ENCODE measurements at places on chromosomes 3 and 15. TPM values are rescaled to one million over a fixed set of nuclear protein-coding genes. Genes with fewer than 3 reads are reported as not detected.

- H3K36me3 ChIP-seq = no peaks in the 10 kb centered on the region
- H3K27me3 ChIP-seq = no peaks in the 10 kb centered on the region
- H3K4me1 ChIP-seq = no peaks in the 10 kb centered on the region
- DNase-seq = no peak
Measured at GRCh38 chr3:181881749-181882148, 170.0 kb downstream of the SOX2 start.

DNA sequence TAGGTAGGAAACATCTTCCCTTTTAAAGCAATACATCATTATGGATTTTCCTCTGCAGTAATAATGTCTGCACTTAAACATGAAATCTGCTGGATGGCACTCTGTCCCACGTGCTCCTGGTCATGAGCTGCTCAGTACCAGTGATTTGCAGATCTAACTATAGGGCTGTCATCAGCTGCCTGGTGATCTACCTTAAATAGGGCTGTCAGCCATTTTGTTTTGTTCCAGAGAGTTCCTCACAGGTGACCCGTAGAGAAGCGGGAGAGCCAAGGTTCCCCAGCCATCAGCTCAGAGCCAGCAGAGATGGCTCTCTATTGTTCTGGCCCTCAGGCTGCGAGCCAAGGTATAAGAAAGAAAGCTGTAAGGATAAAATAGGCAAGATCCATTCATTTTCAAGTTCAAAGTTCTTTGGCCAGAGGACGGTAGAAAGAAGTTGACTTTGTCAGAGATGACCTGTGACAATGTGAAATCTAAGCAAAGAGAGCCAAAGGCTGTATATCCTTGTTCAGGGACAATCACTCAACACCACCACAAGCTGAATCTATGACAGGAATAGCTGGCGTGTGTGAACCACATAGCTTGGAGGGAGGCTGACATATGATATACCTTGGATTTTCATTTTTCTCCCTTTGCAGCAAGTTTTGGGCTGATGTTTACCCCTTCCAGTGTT lies 156.5 kb downstream of the RYR3 start:
- no peak for DNase-seq
- no peaks in the 10 kb centered on the region for H3K27me3 ChIP-seq
- no peaks in the 10 kb centered on the region for H3K36me3 ChIP-seq
- H3K4me3 ChIP-seq = no peak overlapping the region
- no peak overlapping the region for H3K27ac ChIP-seq

DNA sequence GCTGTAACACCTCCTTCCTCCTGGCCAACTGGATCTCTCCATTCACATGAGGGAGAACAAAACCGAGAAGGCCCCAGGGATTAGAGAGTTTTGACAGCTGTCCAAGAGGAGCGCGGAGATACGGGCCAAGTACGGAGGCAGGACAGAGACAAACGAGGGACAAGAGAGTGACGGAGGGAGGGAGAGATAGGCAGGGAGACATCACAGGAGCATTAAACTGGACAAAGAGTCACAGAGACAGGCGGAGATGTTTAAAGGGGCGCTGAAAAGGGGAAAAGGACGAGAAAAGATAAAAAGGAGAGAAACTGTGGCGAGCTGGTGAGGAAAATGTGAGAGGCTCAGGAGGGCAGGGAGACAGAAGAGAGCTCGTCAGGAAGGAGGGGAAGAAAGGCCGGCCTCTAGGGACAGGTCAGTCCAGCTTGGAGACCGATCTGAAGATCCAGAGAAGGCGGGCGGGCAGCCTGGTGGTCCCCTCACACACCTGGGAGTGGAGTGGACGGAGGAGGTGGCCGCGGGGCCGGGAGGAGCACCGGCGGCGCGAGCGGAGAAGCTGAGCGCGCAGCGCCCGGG lies 40.5 kb upstream of the ROPN1 start:
- DNase-seq = no peak
- peak overlapping the region; percentile 75 for H3K4me3 ChIP-seq

GRCh38 chr3:157088601-157089454 lies 71.1 kb downstream of the CCNL1 start:
- peaks cover 74% of the 10 kb centered on the region for H3K4me1 ChIP-seq
- no peaks in the 10 kb centered on the region for H3K36me3 ChIP-seq
- no peaks in the 10 kb centered on the region for H3K27me3 ChIP-seq
- peak; percentile 93 for DNase-seq

DNA sequence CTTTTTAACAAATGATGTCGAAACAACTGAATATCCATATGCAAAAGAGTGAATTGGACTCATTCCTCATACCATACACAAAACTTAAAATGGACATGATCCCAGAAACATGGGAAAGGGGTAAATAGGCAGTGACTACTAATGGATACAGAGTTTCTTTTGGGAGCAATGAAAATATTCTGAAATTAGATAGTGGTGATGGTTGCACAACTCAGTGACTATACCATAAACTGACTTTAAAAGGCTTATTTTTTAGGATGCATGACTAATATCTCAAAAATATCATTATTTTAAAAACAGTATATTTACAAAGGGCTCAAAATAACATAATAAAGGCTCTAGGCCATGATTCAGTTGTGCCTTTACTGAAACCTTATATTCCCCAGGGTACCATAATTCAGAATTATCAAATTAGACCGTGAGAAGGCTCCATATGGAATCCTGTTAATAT lies 16.3 kb upstream of the ATP13A3 start:
- H3K27ac ChIP-seq = no peak overlapping the region
- H3K36me3 ChIP-seq = peaks cover 2% of the 10 kb centered on the region
- H3K4me1 ChIP-seq = no peaks in the 10 kb centered on the region
- no peaks in the 10 kb centered on the region for H3K27me3 ChIP-seq

- H3K4me1 ChIP-seq = no peaks in the 10 kb centered on the region
- no peak overlapping the region for H3K4me3 ChIP-seq
- no peaks in the 10 kb centered on the region for H3K36me3 ChIP-seq
- H3K27ac ChIP-seq = no peak overlapping the region
- DNase-seq = no peak
- H3K27me3 ChIP-seq = no peaks in the 10 kb centered on the region
Measured at GRCh38 chr15:36778531-36778930, 199.1 kb downstream of the CDIN1 start.

DNA sequence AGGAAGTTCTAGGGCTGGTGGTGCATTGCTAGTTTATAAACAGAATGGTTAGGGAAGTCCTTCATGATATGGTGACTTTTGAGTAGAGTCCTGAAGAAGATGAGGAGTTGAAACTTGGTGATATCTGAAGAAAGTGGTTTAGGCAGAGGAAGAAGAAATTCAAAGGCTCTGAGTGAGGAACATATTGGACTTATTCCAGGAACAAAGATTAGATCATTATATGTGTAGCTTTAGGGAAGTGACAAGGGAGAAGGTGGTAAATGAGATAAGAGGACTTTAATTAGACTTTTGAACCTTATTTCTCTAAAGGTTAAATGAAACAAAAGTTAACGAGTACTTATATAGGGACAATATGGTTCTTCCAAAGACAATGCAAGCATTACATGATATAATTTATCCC lies 286.7 kb downstream of the DOCK3 start:
- DNase-seq = no peak
- H3K27me3 ChIP-seq = peaks cover 44% of the 10 kb centered on the region
- H3K36me3 ChIP-seq = no peaks in the 10 kb centered on the region
- H3K4me1 ChIP-seq = no peaks in the 10 kb centered on the region

DNA sequence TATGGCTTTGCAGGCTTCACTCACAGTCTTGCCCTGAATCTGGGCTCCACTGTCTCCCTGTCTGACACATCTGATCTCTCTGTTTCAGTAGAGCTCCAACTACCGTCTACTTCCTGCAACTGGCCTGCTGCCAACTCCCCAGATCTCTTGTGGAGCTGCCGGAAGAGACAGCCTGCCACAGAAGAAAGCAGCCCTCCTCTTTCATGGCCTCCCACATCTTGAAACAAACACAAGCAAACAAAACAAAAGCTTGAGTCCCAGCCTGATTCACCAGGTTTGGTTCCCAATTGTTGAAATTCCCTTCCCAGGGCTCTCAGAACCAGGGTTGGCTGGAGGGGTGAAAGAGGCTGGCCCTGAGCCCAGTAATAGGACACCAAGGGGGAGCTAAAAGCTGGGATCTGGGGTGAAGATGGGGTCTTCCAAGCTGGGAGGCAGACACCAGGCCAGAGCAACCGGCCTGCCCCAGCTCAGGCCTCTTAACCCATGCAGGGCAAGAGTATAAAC lies 55.3 kb upstream of the CA12 start:
- no peak overlapping the region for H3K4me3 ChIP-seq
- H3K36me3 ChIP-seq = no peaks in the 10 kb centered on the region
- H3K27me3 ChIP-seq = peaks cover 3% of the 10 kb centered on the region

DNA sequence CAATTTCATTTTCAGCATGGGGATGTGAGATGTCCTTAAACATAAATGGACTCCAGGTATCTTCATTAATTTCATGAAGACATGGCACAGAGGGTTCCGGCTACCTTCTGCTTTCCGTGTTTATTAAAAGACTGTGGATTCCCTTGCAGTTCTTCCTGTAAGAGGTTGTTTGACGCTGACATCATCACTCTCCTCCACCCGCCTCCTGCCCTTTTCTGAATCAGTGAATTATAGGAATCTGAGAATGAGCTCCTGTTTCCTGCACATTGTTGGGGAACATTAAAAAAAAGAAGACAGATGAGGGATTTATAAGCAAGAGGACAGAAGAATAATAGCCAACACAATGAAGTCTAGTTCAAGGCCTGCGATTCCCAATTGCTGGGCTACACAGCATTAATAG lies 191.3 kb downstream of the LPP start:
- DNase-seq = no peak
- peaks cover 13% of the 10 kb centered on the region for H3K4me1 ChIP-seq
- no peaks in the 10 kb centered on the region for H3K27me3 ChIP-seq
- no peak overlapping the region for H3K27ac ChIP-seq

DNA sequence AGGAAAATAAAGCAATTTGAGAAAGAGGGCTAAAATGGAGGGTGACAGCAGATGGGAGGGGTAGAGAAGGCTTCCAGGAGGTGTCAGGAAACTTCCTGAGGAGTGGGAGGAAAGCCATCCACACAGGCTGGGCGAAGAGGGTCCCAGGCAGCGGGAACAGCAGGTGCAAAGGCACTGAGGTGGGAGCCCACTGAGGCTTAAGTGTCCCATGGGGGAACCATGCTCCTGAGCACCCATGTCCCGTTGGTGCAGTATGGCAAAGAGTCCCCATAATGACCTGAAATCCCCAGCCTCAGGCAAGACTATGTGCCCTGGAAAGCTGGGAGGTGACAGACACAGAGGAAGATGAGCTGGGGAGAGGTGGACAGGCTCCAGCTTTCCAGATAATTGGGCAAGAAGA lies 30.0 kb downstream of the CFAP100 start:
- H3K4me1 ChIP-seq = no peaks in the 10 kb centered on the region
- H3K4me3 ChIP-seq = no peak overlapping the region
- H3K27me3 ChIP-seq = no peaks in the 10 kb centered on the region
- DNase-seq = no peak
- no peak overlapping the region for H3K27ac ChIP-seq
- H3K36me3 ChIP-seq = no peaks in the 10 kb centered on the region

GRCh38 chr15:95659656-95660055 lies 670.8 kb upstream of the NR2F2 start:
- H3K27ac ChIP-seq = no peak overlapping the region
- H3K4me3 ChIP-seq = no peak overlapping the region
- no peaks in the 10 kb centered on the region for H3K4me1 ChIP-seq

GRCh38 chr3:117886147-117886546 lies 1148.5 kb downstream of the IGSF11 start:
- no peaks in the 10 kb centered on the region for H3K27me3 ChIP-seq
- no peaks in the 10 kb centered on the region for H3K4me1 ChIP-seq
- no peak for DNase-seq
- no peak overlapping the region for H3K27ac ChIP-seq
- no peaks in the 10 kb centered on the region for H3K36me3 ChIP-seq

GRCh38 chr15:84987949-84988624 lies 6.4 kb downstream of the PDE8A start:
- peaks cover 59% of the 10 kb centered on the region for H3K4me1 ChIP-seq
- no peak overlapping the region for H3K4me3 ChIP-seq
- no peak overlapping the region for H3K27ac ChIP-seq
- no peaks in the 10 kb centered on the region for H3K27me3 ChIP-seq
- peaks cover 3% of the 10 kb centered on the region for H3K36me3 ChIP-seq

- no peaks in the 10 kb centered on the region for H3K4me1 ChIP-seq
- H3K36me3 ChIP-seq = no peaks in the 10 kb centered on the region
- DNase-seq = no peak
- no peaks in the 10 kb centered on the region for H3K27me3 ChIP-seq
- no peak overlapping the region for H3K4me3 ChIP-seq
Measured at GRCh38 chr3:61910732-61911131, 349.4 kb downstream of the PTPRG start.

GRCh38 chr3:24493746-24494617 lies 668 bp downstream of the THRB start:
- H3K36me3 ChIP-seq = no peaks in the 10 kb centered on the region
- H3K27ac ChIP-seq = no peak overlapping the region
- peaks cover 52% of the 10 kb centered on the region for H3K27me3 ChIP-seq

GRCh38 chr3:69161587-69162307 lies 39.4 kb upstream of the LMOD3 start:
- DNase-seq = peak; percentile 13
- peaks cover 7% of the 10 kb centered on the region for H3K27me3 ChIP-seq
- peaks cover 15% of the 10 kb centered on the region for H3K4me1 ChIP-seq
- no peak overlapping the region for H3K27ac ChIP-seq
- H3K36me3 ChIP-seq = peaks cover 3% of the 10 kb centered on the region

- H3K4me3 ChIP-seq = no peak overlapping the region
- no peak overlapping the region for H3K27ac ChIP-seq
- peaks cover 23% of the 10 kb centered on the region for H3K4me1 ChIP-seq
- peaks cover 56% of the 10 kb centered on the region for H3K36me3 ChIP-seq
- H3K27me3 ChIP-seq = no peaks in the 10 kb centered on the region
Measured at GRCh38 chr3:66442254-66443117, 58.3 kb downstream of the LRIG1 start.

DNA sequence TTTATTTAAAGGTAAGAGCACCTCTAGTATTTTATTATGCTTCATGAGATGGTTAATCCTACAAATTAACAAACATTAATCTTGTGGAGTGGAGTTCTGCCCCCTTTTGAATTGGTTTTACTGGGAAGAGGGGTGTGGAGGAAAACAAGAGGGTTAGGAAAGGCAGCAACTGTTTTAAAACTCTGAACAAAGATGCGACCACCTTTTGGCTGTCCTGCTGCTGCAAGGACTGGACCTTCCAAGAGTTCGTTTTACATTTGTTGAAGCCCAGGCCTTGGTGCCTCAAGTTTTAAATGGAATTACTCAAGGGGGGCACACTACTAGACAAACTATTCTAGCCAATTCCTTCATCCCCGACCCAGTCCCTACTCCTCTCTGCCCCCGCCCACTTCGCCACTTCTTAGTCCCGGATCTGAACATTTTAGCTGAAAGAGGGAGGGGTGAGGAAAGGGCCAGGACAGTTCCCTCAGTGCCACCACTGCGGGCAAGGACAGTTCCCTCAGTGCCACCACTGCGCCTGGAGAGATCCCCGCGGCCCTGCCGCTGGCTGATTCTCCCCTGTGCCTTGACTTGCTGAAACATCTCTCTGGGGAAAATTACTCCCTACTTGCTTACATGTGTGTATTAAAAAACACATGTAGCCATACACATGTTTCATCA lies 11.2 kb downstream of the SOX2 start:
- peaks cover 7% of the 10 kb centered on the region for H3K36me3 ChIP-seq
- no peak overlapping the region for H3K4me3 ChIP-seq
- H3K4me1 ChIP-seq = peaks cover 6% of the 10 kb centered on the region
- DNase-seq = no peak

CADM2 gene
- total RNA-seq = not detected

PIGZ gene
- 2.1 TPM for total RNA-seq

GPR176 gene
- 0.53 TPM for total RNA-seq

IL12A gene
- total RNA-seq = 0.87 TPM

MYZAP gene
- total RNA-seq = not detected

HTR3E gene
- total RNA-seq = not detected
